ENCODE measurements at places on chromosomes 2 and 18.

DNA sequence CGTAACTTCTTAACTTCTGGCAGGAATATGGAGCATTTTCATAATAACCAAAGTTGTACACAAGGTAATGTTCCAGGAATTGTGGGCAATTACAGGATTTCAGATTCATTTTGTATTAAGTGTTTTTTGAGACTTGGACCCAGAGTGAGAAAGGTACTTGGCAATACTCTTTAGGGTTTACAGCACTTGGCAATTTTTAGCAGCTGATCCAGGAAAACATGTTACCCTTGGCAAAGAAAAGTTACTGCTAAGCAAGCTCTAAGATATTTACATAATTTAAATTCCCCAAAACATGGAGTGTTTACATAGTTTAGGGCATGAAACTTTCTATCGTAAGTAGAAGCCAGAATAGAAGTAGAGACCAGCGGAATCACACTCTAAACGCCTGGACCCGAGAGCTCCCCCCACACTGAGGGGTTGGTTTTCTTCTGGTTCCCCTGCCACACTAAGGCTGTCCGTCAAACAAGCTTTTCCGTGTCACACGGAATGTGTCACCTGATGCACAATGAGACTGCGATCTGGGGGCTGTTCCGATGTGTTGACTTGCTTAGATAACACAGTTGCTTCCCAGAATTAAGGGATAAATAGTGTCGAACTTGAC is 177.1 kb downstream of the PTGR3 start:
- DNase-seq = no peak

DNA sequence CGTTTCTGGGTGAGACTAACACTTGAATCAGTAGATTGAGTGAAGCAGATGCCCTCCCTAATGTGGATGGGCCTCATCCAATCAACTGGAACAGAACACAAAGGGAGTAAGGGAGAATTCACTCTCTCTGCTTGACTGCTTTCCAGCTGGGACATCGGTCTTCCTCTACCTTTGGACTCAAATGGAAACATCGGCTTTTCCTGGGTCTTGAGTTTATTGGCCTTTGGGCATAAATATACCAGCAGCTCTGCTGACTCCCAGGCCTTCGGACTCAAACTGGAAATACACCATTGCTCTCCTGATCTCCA is 311.6 kb downstream of the STK39 start:
- DNase-seq = no peak

DNA sequence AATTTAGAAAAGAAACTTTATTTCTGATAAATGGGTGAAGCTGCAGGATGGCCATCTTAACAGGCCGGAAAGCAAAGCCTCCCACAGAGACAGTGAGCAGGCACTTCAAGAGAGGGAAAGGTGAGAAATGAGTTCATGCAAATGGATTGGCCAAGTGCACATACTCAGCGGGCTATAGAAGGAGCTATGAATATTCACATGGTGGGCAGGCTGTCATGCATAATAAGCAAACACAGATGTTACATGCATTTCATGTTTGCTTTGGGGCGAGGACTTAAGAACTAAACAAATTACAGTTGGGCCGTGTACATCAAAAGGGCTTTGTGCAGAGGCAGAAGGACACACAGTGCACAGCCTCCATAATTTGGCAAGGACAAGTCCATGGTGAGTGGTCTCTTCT is 69.8 kb upstream of the MAL start:
- DNase-seq = no peak

GRCh38 chr2:135587958-135588357 is 56.7 kb downstream of the R3HDM1 start:
- DNase-seq = no peak

DNA sequence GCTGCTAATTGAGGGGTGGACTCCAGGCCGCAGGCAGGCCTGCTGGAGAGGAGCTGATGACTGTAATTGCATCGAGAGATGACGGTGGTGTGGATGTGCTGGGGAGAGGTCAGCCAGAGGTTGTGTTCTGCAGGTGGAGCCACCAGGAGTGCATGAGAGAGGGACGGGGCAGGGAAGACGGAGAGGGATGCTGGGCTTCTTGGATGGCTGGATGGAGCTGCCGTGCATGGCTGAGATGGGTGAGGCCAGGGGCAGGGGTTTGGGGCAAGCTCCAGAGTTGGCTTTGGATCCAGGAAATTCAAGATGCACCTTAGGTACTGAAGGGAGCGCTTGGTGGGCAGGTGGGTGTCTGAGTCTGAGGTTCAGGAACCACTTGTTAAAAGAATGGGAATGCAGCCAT is 77.2 kb downstream of the SH3BP4 start:
- no peak for DNase-seq

- peak; percentile 75 for DNase-seq
Measured at GRCh38 chr2:25567406-25567805, 106.0 kb downstream of the DTNB start.
